ENCODE measurements at places on chromosomes 12 and 14. TPM values are rescaled to one million over a fixed set of nuclear protein-coding genes. Genes with fewer than 3 reads are reported as not detected.
A peak's percentile ranks its signal among the peaks of the same experiment; 100 is the strongest.

The LMNTD1 gene
- 1.7 TPM for total RNA-seq

The CCDC177 gene
- total RNA-seq, result not detected

The ST8SIA1 gene
- total RNA-seq, result 5.6 TPM

The COCH gene
- total RNA-seq, result 0.70 TPM

The BDKRB2 gene
- 0.81 TPM for total RNA-seq

The PLEKHH1 gene
- total RNA-seq, result 1.2 TPM

DNA sequence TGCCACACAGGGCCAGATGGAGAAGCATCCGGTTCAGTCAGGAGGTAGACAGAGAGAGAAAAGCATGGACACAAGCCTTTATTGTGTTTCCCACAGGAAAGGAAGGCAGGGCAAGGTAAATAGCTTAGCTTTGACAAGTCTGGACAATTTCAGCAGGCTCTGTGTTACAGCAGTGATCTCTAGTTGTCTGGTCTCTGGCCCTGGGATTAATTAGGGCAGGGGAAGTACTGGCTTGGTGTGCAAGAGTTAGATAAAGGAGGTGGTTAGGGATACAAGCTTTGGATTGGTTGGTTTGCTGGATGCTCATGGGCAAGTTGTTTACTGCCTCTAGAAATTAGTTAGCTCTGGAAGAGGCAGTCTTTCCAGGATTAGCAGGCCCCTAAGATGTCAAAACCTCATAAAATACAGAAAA lies 15.1 kb upstream of the NGDN start:
- H3K4me1 ChIP-seq, result no peaks in the 10 kb centered on the region
- no peak overlapping the region for H3K4me3 ChIP-seq
- peaks cover 3% of the 10 kb centered on the region for H3K27me3 ChIP-seq
- no peak for DNase-seq

- no peak for DNase-seq
- H3K4me1 ChIP-seq, result peaks cover 17% of the 10 kb centered on the region
- no peak overlapping the region for H3K4me3 ChIP-seq
- no peaks in the 10 kb centered on the region for H3K27me3 ChIP-seq
- peak overlapping the region; percentile 5 for H3K27ac ChIP-seq
These were observed 29.4 kb downstream of the CORO1C start for GRCh38 chr12:108701779-108702441.

GRCh38 chr12:28378736-28379135 lies 188.5 kb downstream of the CCDC91 start:
- H3K4me3 ChIP-seq, result no peak overlapping the region
- no peaks in the 10 kb centered on the region for H3K4me1 ChIP-seq
- H3K36me3 ChIP-seq, result no peaks in the 10 kb centered on the region
- H3K27ac ChIP-seq, result no peak overlapping the region
- no peak for DNase-seq

DNA sequence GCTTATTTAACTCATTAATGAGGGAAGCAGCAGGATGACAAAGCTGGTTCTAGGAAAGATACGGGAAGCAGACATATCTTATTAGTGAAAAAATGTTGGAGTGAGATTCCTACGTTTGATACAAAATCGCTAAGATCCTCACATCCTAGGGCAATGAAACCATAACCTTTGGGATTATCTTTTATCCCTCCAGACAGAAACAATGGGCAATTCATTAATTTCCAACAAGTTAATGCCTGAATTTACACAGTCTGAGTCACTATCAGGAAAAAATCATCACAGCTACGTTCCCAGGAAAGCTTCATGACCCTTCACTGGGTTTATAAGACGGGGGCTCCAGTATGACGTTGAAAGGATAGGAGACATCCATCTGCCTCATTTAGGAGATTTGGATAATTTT lies 45.0 kb downstream of the SLC24A4 start:
- H3K4me1 ChIP-seq, result no peaks in the 10 kb centered on the region
- no peak for DNase-seq
- H3K27ac ChIP-seq, result no peak overlapping the region

DNA sequence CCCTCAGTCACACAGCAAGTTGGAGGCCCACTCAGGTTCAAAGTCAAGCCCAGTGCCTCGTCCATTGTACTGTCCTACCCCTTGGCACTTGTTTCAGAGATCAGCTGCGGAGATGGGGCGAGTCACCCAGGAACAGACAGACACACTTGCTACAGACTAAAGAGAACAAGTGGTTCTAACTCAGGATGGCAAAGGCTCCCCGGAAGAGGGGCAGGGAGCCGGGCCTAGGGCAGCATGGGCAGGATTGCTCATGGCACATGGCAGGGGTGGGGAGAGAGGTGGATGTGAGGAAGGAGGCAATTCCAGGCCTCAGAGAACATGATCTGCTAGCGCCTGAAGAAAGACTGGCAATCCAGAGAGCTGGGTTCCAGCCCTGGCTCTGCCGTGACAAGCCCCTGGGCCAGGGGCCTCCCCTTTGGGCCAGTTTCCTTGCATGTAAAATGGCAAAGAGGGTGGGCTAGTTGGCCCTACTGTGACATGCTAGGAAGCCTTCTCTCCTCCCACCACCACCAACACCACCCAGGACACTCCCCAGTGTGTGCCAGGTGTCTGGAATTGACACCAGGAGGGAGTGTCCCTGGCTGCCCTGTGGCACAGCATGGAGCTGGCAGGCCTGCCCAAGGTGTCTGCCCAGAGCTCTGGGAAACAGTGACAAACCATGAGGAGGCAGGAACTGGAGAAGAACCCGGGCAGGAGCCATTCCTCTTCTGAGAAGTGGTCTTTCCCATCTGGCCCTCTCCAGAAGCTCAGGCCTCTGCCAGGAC lies 24.0 kb upstream of the IRF2BPL start:
- DNase-seq, result no peak
- no peaks in the 10 kb centered on the region for H3K27me3 ChIP-seq
- no peak overlapping the region for H3K4me3 ChIP-seq
- H3K4me1 ChIP-seq, result peaks cover 51% of the 10 kb centered on the region
- H3K36me3 ChIP-seq, result no peaks in the 10 kb centered on the region

DNA sequence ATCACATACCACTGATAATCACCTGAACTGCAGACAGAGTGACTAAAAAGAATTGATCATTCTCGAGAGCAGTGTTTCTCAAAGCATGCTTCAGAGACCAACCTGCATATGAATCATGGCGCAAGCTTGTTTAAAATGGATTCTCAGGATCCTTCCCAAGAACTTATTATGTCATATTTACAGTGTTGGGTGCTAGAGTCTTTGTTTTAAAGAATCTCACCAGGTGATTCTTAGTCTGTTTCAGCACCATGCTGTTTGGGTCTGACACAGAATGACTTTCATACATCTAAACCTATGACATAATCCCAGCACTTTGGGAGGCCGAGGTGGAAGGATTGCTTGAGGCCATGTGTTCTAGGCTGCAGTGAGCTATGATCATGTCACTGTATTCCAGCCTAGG lies 31.3 kb upstream of the SSPN start:
- H3K27me3 ChIP-seq, result no peaks in the 10 kb centered on the region
- no peaks in the 10 kb centered on the region for H3K4me1 ChIP-seq
- no peak overlapping the region for H3K4me3 ChIP-seq
- no peaks in the 10 kb centered on the region for H3K36me3 ChIP-seq
- H3K27ac ChIP-seq, result no peak overlapping the region
- no peak for DNase-seq

GRCh38 chr14:72788255-72788654 lies 105.6 kb downstream of the DPF3 start:
- H3K4me3 ChIP-seq, result no peak overlapping the region
- DNase-seq, result no peak
- no peak overlapping the region for H3K27ac ChIP-seq
- no peaks in the 10 kb centered on the region for H3K4me1 ChIP-seq

GRCh38 chr12:54631988-54632728 lies 2.5 kb downstream of the LACRT start:
- H3K27me3 ChIP-seq, result no peaks in the 10 kb centered on the region
- no peak overlapping the region for H3K4me3 ChIP-seq
- H3K36me3 ChIP-seq, result no peaks in the 10 kb centered on the region
- no peak for DNase-seq
- H3K4me1 ChIP-seq, result no peaks in the 10 kb centered on the region

DNA sequence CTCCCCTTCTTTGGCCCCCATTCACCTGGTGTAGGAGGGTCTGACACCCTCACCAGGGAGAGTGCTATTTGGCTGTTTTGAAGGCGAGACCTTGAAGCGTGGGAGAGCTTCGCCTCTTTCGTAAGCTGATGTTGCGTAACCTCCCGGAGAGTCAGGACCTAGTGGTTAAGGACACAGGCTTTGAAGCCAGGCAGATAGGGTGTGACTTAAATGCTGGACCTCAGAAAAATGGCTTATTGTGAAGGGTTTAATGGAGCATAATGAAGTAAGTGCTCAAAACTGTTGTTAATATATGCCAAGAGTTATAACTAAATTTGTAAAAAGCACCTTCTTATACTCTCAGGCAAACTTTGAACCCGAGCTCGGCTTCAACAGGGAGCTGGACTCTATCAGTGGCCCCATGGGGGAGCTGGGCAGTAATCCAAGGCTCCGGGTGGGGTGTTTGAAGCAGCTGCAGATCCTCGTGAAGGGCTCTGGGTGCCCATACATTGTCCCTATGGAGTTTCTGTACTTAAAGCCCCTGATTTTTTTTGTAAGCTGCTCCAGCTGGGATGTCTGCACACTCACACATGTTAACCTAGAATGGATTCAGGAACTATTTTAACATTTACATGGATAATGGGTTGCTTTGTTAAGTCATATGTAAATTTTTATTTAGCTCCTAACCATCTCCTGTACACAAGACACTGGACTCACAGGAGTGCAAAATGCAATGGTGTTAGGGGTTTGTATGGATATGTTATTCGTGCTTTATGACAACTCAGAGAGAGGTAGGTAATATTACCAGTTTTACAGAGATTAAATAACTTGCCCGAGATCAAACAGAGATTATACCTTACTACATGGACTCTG lies 26.0 kb downstream of the PPFIBP1 start:
- peaks cover 50% of the 10 kb centered on the region for H3K4me1 ChIP-seq
- peak overlapping the region; percentile 67 for H3K27ac ChIP-seq
- peak; percentile 86 for DNase-seq
- H3K27me3 ChIP-seq, result no peaks in the 10 kb centered on the region

GRCh38 chr14:26344596-26344995 lies 253.2 kb downstream of the NOVA1 start:
- no peak for DNase-seq
- H3K4me3 ChIP-seq, result no peak overlapping the region
- no peaks in the 10 kb centered on the region for H3K27me3 ChIP-seq
- H3K36me3 ChIP-seq, result no peaks in the 10 kb centered on the region

DNA sequence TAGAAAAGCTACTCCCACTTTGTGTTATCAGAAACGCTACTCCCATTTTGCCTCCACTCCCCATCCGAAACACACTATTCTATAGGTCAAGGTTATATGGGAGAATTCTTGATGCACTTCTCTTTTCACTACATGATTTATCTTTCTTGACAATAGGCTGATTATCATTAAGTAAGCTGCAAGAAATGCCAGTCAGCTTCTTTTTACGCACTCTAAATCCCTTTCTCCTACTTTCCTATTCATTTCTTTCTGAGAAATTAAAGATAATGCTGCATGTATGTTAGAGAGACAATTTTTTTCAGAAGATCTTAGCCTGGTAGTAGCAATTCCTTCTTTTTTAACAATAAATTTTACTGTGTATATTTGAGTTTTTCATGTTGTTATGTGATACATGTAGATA lies 41.0 kb upstream of the CCDC91 start:
- H3K4me1 ChIP-seq, result no peaks in the 10 kb centered on the region
- H3K36me3 ChIP-seq, result no peaks in the 10 kb centered on the region
- no peaks in the 10 kb centered on the region for H3K27me3 ChIP-seq
- no peak overlapping the region for H3K4me3 ChIP-seq
- no peak for DNase-seq

DNA sequence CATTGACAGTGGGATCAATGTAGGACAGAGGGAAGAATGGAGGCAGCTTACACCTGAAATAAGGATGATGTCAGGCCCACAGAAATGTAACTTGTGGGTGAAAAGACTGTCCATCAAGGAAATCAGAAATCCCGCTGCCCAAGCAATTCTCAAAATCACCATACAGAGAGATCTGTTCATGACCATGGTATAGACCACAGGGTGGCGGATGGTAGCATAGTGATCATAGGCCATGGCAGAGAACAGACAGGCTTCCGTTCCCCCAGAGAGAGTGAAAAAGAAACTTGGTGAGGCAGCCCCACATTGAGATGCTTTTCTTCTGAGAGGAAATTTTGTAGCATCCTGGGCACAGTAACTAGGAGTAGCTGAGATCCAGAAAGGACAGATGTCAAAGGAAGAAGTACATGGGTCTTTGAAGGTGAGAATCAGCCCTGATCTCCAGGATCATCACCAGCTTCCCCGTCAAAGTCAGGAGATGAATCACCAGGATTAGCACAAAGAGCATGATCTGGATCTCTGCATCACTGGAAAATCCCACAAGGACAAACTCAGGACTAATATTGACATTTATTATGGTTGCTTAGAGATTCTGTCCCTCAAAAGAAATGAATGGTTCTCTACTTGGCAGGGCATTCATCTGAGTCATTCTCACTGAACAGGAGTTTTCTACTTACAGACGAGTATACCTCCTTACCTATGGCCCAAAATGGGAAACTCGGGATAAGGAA lies 5.5 kb upstream of the ZNF641 start:
- H3K27ac ChIP-seq, result no peak overlapping the region
- H3K36me3 ChIP-seq, result no peaks in the 10 kb centered on the region
- DNase-seq, result no peak
- no peak overlapping the region for H3K4me3 ChIP-seq
